Effector memory CD4-positive, alpha-beta T cell (primary cell): ENCODE measurements at places on chromosomes 2 and 18.

GRCh38 chr2:106552921-106553320, 65.8 kb downstream of the CD8B2 start:
- DNase-seq = no peak

DNA sequence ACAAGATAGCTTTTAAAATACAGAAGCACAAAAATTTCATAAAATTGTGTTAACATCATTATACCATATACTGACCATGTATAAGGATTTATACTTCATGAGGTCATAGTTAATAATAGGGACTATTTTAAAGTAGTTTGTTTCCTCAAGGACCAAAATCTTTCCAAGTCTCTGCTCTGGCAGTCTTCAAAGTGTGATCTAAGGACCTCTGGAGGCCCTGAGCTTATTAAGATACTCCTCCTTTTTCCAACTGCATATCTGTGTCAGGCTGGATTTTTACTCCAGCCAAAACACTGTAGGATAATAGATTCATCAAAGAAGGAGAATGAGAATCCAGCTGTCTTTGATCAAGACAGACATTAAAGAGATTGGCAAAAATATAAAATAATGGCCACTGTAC, 1.7 kb upstream of the SCYGR2 start:
- no peak for DNase-seq

GRCh38 chr18:56235071-56235470, 403.3 kb downstream of the TXNL1 start:
- no peak for DNase-seq

DNA sequence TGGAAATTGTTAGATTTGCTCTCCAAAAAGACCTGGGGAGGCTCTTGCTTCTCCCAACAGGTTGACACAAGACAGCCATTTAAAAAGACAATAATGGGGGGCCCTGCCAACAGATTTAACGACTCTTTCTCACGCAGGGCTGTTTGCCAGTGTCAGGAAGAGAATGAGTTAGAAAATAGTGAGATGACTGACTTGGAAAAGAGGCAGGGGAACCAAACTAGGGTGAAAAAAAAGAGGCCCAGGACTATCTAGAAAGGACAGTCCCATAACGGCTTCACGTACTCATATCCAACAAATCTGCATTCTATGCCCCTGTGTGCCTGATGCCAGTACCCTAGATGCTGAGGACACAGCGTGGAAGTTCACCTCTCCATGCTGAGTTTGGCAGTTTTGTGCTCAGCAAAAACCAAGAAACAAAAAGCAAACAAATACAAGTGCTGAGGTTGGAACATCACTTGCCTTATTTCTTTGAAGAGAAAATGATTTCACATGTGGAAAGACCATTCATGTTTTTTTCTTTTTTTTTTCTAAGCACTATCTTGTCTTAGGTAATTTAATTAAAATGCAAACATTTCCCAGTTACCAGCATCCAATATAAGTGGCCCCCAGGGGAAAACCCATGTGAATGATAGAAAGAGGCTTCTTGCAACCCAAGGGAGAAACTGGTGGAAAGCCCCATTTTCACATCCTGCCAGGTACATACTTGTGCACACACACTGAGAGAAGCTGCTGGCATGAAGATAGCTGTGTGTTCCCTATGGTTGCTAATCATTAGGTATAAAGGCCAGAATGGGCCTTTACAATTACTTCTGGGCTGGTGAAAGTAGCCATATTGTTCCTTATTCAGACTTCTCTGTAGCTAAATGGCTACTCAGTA, 10.6 kb upstream of the WIPF1 start:
- peak; percentile 25 for DNase-seq

DNA sequence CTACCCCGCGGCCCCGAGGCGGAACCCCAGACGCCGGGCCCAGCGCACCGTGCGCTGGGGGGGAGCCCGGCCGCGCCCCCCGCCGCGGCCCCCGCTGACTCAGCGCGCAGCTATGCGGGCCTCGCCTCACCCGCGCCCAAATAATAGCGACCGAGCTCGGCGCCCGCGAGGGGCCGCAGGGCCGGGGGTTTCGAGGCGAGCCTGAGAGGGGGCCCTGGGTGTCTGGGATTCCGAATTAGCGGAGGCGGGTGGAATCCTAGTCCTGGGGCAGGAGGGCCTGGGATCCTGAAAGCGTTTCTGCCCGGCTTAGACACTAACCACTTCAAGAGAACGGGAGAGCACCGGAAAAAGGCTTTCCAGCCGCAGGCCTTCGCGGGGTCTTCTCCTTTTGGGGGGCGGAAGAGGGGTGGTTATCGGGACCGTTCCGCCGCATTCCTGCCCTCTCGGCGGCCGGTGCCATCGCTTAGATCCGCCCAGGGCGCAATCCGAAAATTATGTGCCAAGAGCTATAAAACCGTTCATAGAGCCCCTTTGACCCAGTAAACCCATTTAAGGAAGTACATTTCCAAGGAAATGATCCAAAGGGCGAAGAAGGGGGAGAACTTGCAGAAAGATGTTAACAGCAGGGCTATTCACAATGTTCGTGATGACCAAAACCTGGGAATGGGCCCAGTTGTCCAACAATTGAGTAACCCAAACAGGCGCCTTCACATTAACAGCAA, 681 bp upstream of the ROCK2 start:
- no peak for DNase-seq

DNA sequence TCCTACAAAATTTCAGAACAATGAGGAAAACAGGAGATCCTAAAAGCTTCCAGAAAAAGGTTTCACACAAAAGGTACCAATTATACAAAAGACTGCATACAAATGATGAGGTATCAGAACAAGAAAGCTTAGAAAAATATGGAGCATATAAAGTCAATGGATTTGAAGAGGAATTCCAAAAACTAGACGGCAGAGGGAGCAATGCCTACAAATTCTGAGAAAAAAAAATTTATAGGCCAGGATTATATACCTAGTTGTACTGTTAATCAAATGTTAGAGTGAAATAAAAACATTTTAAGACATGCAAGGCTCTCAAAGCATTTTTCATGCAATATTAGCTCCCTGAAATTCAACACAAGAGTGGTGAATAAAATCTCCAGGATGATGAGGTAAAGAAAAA, 106.2 kb downstream of the ZRANB3 start:
- no peak for DNase-seq

DNA sequence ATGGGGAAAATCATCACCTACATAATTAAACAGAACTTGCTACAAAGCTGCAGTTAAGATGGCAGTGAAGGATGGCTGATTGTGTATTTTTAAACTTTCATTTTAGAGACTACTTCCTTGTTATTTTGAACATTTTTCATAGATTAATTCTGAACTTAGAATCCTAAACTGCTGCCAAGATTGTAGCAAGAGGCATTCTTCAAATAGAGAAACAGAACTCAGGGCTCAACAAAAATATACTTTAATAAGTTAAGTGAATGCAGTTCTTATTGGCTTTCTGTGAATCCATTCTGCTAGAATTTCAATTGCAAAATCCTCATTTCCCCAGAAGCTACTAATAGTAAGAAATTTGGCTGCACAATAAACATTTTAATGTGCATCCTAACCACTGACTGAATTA, 160.3 kb downstream of the L3MBTL4 start:
- no peak for DNase-seq

DNA sequence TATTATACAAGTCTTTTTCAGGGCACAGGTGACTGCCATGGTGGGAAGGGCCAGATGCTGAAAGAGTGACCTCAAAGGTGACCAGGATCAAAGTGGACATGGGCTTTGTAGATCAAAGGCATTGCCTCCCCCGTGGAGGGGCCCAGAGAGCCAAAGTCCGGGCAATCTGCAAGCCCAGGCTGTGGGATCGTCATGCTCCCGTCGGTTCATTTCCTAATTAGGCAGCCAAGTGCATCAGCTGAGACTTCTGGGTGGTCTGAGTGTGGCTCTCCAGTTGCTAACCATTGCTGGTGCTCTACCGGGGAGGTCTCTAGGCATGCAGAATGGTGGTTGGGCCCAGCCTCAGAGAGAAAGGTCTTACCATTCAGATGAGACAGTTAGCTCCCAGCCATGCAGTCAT, 61.6 kb downstream of the TRIB2 start:
- DNase-seq = no peak

GRCh38 chr18:148841-149240, 9.5 kb upstream of the USP14 start:
- DNase-seq = no peak

- no peak for DNase-seq
These were observed 22.8 kb downstream of the NFE2L2 start for GRCh38 chr2:177241711-177242120.
